ENCODE measurements at places on chromosomes 4 and X.

GRCh38 chrX:48083212-48083611 is 11.8 kb upstream of the ZNF630 start:
- no peak for DNase-seq

DNA sequence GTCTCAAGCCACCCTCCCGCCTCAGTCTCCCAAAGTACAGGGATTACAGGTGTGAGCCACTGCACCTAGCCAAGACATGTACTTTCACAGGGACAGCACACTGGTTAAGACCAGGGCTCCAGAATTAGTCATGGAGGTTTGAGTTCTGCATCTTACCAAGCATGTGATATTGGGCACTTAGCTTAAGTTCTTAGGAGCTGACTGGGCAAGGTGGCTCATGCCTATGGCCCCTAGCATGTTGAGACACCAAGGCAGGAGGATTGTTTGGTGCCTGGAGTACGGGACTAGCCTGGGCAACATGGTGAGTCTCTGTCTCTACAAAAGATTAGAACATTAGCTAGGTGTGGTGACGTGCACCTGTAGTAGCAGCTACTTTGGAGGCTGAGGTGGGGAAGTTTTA is 2.6 kb upstream of the TMEM192 start:
- DNase-seq, result no peak

DNA sequence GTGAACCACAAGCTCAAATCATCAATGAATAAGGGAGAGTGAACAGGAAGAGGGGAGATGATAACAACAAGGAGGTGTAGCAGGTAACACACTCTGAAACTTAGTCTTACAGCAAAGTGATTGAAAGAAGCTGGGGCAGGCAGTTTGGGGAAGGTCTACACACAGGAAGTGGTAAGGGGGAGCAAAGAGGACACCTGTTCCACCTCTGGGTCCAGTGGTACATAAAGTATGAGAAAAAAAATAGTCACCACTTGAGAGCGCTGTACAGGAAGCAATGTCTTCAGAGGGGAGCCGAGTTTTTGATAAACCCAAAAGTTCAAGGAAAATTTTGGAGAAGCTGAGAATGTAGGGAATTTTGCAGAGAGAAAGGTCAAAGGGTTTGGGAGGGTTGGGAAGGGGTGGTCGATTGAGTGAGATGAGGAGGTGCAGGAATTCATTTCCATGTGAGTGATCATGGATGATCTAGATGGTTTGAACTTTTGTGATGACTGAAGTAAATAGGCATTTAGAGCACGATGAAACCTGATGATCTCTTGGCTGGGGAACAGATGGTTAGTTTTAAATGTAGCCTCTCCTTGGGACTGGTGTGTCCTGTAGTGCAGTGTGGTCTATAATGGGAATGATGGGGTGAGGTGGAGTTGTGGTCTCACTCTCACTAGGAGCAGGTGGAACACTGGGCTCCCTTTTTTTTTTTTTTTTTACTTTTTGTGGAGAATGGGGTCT is 142.0 kb downstream of the RBMX2 start:
- no peak for DNase-seq

- no peak for DNase-seq
These were observed 370.1 kb downstream of the PPP3CA start for GRCh38 chr4:100977274-100977673.

DNA sequence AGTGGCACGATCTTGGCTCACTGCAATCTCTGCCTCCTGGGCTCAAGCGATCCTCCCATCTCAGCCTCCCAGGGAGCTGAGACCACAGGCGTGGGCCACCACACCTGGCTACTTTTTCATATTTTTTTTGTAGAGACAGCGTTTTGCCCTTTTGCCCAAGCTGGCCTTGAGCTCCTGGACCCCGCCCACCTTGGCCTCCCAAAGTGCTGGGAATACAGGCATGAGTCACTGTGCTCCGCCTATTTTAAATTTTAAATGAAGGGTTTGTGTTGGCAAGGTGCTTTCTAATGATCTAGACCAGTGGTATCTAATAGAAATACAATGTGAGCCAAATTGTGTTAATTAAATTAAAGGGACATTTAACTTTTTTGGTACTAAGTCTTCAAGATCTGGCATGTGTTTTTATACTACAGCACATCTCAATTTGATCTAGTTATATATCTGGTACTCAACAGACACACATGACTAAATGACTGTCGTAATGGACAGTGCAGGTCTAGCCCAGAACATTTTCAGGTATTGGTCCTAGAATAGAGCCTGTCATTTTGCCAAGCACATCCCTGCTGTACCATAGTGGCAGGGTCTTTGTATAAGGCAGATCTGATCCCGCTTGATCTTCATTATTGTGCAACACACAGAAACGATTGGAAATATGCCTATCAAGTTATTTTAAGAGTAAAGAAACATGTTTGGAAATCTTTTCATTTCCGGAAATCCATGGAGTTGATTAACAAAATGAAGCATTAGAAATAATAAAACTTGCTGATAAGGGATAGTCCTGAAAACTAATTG is 7.3 kb downstream of the PGK1 start:
- no peak for DNase-seq

DNA sequence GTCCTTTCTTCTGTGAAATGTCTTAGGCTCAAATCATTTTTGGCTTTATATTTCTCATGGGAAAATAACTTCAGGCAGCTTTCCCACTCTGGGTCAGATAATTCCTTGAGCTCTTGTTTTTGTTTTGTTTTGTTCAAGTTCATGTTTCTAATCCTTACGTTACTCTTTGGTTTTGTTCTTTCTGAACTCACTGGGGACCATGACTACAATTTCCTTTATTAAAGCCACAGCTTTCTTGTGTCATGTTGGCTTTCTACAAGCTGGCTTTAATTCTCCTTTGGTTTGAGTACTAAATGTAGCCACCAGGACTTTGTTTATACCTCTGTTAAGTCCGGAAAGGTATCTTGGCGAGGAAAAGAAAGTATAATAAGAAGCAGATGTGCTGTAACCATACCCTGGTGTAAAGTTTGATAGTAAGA is 30.8 kb upstream of the ANXA3 start:
- DNase-seq, result no peak

DNA sequence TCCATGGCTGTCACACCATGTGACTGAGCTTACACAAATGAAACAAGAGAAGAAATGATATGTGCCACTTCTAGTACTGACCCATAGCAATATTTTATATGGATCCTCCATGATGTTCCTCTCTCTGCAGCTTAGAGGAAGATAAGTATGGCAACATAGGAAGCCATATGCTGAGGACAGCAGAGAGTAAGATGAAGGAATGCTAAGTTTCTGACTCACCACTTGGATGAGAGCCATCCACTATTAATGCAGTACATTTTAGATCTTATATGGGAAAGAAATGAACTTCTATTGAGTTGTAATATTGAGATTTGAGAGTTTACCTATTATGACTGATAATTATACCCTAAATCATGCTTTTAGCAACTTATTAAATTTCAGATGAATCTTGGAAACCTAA is 386.9 kb upstream of the MAOA start:
- DNase-seq, result no peak

- DNase-seq, result no peak
These were observed 269.0 kb downstream of the ADGRA3 start for GRCh38 chr4:22246847-22247246.

GRCh38 chr4:138609943-138610350 is 367.8 kb upstream of the SLC7A11 start:
- no peak for DNase-seq

- DNase-seq, result no peak
These were observed 90.4 kb upstream of the PJA1 start for GRCh38 chrX:69255441-69256290.

DNA sequence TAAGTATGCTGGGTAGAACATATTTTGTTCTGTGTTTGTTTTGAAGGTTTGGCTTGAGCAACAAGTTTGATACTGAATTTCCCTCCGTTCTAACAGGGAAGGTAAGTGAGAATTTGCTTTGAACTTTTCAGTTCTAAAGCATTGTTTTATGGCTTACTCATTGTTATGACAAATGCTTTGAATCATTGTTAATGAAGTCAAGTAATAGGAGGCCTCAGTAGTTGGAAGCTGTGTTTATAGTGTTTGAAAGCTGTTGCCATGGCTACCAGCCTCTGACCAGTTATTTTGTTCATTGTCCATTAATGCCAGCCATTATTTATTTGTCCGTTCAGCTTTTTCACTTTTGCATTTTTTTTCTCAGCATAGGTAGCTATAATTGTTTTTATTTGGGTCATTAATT is 14.4 kb downstream of the CHIC1 start:
- no peak for DNase-seq

- DNase-seq, result no peak
These were observed 46.8 kb upstream of the FAM9C start for GRCh38 chrX:13091111-13091765.

Measured in NCI-H187 (cell line).